ENCODE measurements at places on chromosomes 5 and 9.

- no peak for DNase-seq
These were observed 136.4 kb downstream of the ZSWIM6 start for GRCh38 chr5:61468483-61468865.

DNA sequence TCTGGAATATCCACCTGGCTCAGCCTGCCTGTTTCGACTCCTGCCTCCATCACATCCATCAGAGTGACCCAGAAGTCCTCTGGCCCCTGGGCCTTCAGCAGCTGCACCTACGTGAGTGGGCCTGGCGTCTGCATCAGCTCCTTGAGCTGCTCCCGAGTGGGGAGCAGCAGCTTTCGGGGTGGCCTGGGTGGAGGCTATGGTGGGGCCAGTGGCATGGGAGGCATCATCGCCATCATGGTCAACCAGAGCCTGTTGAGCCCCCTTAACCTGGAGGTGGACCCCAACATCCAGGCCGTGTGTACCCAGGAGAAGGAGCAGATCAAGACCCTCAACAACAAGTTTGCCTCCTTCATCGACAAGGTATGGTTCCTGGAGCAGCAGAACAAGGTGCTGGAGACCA, 83.0 kb downstream of the SEC61B start:
- DNase-seq: no peak

GRCh38 chr5:123450640-123451039, 27.4 kb upstream of the CEP120 start:
- no peak for DNase-seq

GRCh38 chr5:60649288-60649917, 50.6 kb downstream of the DEPDC1B start:
- peak; percentile 39 for DNase-seq

DNA sequence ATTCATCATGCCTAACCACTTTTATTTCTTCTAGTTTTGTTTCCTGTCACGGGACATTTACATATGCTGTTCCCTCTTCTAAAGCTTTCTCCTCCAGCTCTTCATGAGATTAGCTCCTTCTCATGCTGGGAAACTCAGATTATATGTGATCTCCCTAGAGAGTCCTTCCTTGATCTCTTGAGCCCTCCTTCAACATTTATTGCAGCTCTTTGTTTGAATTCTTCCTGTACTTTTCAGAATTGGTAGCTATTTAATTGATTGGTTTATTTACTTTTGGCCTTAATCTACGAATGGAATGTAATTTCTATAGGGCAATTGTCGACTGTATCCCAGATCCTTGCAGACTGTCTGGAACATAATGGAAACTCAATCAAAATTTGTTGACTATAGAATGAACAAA, 9.7 kb upstream of the TRPM3 start:
- DNase-seq: no peak

GRCh38 chr9:129586685-129587084, 34.2 kb downstream of the C9orf50 start:
- DNase-seq: peak; percentile 16

GRCh38 chr5:173717959-173718358, 101.5 kb upstream of the BOD1 start:
- DNase-seq: no peak

DNA sequence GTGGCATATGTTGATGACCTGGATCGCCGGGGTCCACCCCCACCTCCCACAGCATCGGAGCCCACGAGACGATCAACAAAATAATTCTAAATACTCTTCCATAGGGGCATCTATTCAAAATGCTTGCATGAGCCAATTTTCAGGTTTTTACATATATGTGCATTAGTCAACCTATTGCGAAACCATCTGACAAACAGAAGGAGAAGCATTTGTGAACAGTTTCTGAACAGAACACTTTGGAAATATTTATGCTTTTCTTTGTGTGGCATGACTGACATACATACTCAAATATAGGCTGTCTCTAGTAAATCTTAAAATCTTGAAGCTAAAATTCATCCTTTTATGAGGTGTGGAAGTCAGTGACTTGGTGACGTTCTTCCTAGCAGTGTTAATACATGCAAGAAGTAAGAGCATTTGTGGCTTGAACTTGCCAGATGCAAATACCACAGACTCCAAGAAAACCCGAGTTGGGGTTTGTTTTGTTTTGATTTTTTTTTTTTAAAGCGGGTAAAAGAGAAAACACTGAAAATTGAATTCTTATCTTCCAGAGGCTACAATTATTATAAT, 5.3 kb downstream of the GPR151 start:
- DNase-seq: no peak

GRCh38 chr5:92283521-92283920, 900.4 kb upstream of the ARRDC3 start:
- DNase-seq: no peak

GRCh38 chr5:61397238-61397637, 65.2 kb downstream of the ZSWIM6 start:
- DNase-seq: no peak

DNA sequence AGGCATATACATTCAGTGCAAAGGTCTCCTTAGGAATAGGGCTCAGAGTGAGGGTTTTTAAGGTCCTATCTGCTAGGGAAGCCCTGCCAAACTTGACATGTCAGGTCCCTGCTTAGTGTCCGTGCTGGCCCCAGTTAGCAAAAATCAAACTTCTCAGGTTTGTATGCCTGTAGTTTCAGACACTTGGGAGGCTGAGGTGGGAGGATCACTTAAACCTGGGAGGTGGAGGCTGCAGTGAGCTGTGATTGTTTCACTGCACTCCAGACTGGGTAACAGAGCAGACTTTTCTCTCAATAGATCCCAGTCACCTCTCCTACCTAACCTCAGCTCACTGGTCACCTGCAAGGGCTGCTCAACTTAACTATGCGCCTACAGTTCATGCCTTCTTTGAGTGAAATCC, 18.7 kb upstream of the TMEM245 start:
- no peak for DNase-seq

- no peak for DNase-seq
These were observed 201.7 kb downstream of the PAPPA start for GRCh38 chr9:116355153-116355921.

GRCh38 chr5:52491818-52492217, 295.9 kb upstream of the ITGA1 start:
- no peak for DNase-seq

- peak; percentile 27 for DNase-seq
These were observed 36.5 kb upstream of the RASA1 start for GRCh38 chr5:87231037-87231808.

- no peak for DNase-seq
These were observed 557.9 kb downstream of the CAAP1 start for GRCh38 chr9:26334706-26335105.

GRCh38 chr5:32190095-32190494, 16.0 kb upstream of the GOLPH3 start:
- DNase-seq: no peak

DNA sequence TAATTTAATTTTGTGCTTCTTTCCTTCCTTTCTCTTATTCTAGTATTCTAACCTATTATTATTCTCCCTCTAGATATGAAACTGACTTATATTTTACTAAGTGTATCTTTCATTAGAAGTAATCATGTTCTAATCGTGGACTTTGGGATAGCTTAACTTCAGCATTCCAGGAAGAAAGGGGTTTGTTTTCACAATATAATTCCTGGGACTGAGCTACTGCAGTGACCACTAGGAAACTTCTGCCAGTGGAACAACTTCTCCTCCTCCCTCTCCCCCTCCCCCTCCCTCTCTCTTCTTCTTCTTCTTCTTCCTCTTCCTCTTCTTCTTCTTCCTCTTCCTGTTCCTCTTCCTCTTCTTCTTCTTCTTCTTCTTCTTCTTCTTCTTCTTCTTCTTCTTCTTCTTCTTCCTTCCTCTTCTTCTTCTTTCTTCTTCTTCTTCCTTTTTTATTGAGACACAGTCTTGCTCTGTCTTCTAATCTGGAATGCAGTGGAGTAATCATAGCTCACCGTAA, 127.9 kb downstream of the NNT start:
- DNase-seq: no peak

- DNase-seq: no peak
These were observed 30.7 kb downstream of the RAI14 start for GRCh38 chr5:34686762-34687268.

DNA sequence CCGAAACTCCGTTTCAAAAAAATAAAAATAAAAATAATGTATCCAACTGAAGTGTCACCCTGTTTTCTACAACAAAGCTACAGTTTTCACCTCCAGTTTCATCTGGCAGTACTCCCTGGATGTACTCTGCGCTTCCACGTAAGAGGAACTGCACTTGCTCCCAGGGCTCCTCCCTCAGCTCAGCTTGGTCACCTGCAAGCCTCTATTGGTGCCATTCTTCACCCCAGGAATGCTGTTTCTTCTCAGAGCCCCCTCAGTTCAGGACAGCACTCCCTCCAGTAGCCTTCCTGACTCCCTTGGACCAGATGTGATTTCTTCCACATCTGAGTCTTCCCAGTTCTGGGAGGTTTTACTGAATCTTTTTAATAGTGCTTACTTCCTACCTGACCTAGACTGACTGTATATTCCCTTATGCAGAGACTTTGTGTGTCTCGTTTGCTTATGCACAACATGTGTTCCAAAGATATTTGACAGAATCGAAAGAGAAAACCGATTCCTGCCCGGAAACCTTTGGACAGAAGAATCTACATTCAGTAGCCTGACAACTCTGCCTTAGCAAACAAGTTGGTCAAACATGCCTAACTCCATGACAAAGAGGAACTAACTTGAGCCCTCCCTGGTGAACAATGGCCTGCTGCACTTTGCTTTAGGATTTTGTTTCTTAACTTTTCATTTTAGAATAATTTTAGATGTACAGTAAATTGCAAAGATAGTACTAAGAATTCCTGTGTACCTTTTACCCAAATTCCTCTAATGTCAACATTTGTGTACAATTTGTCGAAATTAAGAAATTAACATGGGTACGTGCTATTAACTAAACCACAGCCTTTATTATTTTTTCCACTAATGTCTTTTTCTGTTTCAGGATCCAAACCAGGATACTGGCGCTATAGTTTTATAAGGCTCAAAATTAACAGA, 814 bp downstream of the CCDC125 start:
- no peak for DNase-seq

- DNase-seq: no peak
These were observed 8.3 kb downstream of the UGCG start for GRCh38 chr9:111904891-111905291.
